ENCODE measurements at places on chromosomes 2 and 18.

- DNase-seq: no peak
Measured at GRCh38 chr2:199480966-199481365, 23.2 kb upstream of the SATB2 start.

GRCh38 chr2:176758426-176758825 lies 454.2 kb upstream of the HNRNPA3 start:
- no peak for DNase-seq

DNA sequence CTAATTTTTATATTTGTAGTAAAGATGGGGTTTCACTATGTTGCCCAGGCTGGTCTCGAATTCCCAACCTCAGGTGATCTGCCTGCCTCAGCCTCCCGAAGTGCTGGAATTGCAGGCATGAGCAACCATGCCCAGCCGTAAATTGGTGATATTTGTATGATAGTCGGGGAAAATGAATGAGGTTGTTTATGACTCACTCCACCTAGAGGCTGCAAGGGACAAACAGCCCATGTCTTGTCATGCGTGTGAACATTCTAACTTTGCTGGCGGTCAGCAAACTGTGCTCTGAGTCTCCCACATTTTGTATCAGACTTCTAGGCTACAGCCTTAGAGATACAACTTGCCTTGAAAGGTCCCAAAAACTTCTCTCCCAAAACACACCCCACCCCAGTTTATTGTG lies 133.5 kb upstream of the DTNA start:
- DNase-seq: no peak

GRCh38 chr2:71716697-71717624 lies 263.6 kb downstream of the DYSF start:
- peak; percentile 59 for DNase-seq

- no peak for DNase-seq
Measured at GRCh38 chr2:217691516-217691915, 311.3 kb downstream of the TNS1 start.

DNA sequence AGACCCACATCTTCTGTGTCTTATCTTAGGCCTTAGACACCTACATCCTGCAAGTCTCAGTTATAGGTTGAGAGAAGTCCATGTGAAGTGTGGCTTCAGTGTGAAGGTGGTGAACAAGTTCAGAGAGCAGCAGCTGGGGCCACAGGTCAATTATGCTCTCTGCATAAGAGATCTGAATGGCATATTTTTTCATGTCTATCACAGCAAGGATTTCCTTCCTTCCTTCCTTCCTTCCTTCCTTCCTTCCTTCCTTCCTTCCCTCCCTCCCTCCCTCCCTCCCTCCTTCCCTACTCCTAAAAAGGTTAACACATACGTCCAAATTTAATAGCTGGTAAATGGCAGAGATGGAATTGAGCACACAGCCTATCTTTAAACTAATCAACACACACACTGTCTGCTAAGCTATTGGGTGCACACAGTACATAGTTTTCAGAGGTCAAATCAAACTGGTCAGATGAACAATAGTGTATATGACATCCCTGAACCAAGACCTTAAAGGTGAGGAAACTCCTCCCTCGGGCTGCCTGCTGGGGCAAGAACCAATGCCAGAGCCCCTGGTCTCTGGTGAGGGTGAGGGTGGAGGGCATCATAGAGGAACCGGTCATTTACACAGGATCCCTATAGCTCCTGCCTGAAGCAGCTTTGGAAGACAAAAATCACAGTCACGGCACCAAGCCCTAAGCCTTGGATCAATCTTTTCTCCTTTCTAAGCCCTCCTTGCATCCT lies 240.9 kb downstream of the ICOS start:
- no peak for DNase-seq

DNA sequence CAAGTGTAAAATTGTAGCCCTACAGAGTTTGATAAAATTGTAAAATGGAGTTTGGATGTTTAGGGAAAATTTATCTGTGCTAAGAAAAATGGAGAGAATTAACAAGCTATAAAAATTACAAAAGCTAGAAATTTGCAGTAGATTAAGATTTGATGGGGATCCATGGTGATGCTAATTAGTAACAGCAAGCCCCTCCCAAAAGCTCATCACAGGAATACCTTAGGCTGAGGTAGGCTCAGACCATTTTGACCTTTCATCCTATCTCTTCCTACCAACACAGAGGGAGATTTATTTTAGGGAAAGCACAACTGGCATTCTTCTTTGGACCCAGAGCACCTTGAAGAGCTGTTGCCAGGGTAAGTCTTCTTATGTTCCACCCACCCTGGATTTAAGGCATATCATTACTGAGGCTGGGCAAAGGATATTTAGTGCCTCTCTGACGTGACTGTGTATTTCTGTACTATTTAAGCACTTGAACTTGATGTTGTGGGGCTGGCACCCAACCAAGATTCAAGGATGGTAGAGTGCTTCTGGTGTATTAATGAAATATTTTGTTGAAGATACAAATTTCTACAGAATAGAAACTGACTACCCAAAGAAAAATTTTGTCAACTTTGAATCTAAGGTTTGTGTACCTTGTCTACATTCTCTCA lies 70.8 kb upstream of the SLC39A10 start:
- DNase-seq: no peak

DNA sequence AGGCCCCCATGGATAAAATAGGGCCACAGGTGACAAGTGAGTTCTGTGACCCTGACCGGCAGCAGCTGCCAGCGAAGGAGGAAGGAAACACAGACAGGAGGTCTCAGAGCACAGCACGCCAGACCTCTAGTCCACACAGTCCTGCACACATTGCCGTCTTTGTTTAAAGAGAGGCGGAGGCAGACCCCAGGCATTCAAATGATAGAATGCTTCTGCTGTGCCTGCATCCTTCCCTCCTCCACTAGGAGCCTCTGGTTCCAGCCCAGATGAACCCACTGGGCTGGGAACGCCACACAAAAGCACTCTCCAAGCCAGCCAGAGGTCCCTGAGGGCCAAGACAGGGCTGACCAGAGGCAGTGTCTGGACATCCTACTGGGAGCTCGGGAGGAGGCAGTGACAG lies 118.7 kb downstream of the KLHL29 start:
- no peak for DNase-seq

- no peak for DNase-seq
Measured at GRCh38 chr2:224666951-224667553, 49.1 kb downstream of the CCDC195 start.

- peak; percentile 42 for DNase-seq
Measured at GRCh38 chr18:41073372-41073954, 881.6 kb upstream of the PIK3C3 start.

DNA sequence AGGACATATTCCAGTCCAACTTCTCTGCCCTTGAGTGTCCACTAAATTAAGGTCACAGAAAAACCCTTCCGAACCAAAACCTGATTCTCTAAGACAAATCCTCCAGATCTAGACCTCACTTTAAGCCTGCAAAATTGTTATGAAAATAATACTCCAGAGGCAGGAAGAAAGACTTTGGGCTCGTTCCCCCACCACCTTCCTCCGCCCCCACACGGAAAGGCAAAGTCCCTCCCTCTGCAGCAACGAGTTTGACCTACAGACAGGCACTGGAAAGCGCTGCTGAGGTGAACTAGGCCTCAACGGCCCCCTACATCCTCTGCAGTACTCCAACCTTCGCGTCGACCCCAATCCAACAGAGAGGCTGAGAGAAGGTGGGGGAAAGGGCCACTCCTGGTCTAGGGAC lies 808 bp downstream of the ATP5MC3 start:
- DNase-seq: no peak

DNA sequence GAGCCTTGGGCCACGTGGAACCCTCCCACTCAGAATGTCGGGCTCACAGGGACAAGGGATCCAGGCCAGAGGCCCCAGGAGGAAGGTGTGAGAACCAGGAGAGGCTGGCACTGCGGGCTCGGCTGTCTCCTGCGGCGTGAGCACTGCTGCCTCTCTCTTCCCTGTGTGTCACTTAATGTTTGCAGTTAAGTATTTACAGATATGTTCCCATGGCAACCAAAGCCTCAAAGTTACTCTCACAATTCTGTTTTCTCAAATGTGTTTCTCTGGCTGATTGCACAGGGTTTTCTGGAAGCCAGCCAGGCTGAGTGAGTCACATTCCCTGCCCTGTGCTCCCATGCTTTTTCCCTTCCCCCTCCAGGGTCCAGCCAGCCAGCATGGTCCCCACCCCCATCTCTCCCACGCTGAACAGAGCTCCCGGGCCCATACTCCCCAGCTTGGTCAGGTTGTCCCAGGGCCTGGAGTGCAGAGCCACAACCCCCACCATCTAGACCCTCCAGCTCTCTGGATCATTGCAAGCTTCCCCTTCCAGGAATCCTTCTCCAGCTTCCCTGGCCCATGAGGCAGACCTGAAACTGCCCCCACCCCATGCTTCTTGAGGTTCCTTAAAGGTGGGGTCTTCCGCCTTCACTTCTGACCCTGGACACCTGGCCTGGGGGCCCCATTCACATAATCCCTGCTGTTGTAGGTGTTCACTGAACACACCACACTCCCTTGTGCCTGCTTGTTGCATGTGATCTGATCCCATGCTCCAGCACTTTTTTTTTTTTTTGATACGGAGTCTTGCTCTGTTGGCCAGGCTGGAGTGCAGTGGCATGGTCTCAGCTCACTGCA lies 265.9 kb downstream of the CELF4 start:
- peak; percentile 55 for DNase-seq

DNA sequence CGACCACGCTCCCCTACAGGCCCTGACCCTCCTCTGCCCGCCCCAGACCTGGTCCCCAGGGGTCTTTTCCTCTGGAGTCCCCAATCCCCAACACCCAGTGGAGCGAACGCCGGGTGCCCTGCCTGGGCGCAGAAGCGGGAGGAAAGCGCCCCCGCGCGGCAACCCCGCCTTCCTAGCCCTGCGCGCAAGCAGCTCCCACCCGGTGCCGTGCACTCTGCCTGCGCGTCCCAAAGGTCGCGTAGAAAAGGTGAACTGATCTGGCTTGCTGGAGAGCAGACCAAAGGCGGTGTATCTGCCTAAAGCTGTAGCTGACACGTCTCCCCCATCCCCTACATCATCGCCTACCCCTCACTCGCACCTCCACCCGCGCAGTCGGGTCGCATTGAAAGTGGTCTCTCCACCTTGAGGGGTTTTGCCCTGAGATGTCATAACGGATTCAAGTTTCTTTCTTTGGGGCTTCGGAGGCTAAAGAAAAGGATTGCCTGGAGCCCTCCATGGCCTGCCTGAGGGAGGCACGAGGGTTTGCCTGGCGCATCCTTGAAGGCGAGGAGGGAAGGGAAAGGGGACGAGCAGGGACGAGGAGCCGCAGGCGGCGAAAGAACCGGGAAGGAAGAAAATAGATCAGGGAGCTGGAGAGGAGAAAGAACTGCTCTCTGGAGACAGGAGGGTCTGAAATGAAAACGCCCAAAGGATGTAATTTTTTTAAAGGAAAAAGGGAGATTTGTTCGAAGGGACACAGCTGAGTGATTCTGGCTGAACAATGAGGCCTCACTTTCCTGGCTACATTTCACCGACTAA lies 5.8 kb downstream of the GAD1 start:
- DNase-seq: no peak

GRCh38 chr2:236180076-236180816 lies 12.1 kb upstream of the GBX2 start:
- no peak for DNase-seq

DNA sequence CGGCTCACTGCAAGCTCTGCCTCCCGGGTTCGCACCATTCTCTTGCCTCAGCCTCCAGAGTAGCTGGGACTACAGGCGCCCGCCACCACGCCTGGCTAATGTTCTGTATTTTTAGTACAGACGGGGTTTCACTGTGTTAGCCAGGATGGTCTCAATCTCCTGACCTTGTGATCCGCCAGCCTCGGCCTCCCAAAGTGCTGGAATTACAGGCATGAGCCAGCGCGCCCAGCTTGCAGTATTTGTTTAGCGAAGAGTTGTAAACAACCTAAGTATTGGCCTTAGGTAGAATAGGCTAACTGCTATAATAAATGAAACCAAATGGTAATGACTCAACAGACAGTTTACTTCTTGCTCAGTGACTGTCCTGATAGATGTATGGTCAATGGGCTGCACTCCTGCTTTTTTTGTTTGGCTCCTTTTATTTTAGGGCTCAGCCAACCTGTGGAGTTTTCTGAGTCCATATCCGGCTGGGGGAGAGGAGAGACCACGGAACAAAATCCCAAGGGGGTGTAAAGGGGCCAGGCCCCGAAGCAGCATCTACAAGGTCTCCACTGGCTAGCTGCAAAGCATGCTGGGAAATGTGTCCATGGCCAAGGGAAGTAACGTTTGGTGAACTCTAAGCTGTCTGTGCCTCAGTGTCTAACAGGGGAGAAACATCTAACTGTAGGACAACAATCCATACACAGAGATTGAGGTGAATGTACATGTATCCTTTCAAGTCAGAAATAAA lies 841.0 kb upstream of the ID2 start:
- DNase-seq: no peak

GRCh38 chr2:96877631-96878092 lies 7.8 kb upstream of the SEMA4C start:
- no peak for DNase-seq

- no peak for DNase-seq
Measured at GRCh38 chr2:67416136-67416535, 19.0 kb downstream of the ETAA1 start.

DNA sequence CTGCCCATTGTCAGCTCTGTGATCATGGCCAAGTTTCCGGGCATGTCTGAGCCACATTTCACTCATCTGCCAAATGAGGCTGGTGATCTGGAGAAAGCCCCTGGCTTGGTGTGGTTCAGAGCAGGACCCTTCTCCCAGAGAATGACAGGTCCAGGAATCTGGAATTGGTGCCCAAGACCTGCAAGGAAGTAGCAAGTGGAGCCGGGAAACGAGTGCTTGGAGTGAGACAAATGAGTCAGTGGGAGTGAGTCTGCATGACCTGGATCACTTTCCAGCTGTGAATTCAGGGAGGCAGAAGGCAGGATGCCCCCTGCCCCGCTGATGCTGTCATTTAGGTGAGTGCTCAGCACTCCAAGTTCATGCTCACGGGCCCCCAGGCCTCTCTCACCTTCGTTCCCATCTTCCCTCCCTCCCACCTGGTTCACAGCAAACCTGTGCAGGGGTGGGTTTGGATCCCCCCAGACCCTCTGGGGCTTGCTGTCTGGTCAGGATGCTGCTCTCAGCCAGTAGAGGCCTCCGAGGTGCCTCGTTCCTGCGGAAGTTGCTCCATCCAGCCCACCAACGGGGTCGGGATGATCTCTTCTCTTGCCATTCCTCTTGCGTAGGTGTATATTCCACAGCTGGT lies 104.4 kb downstream of the INHBB start:
- no peak for DNase-seq

- no peak for DNase-seq
Measured at GRCh38 chr2:44937688-44938240, 3.7 kb upstream of the SIX3 start.

- no peak for DNase-seq
Measured at GRCh38 chr2:128600581-128601297, 282.1 kb upstream of the HS6ST1 start.

GRCh38 chr2:68483011-68483410 lies 15.6 kb downstream of the APLF start:
- DNase-seq: no peak

GRCh38 chr18:6776188-6776587 lies 46.7 kb downstream of the ARHGAP28 start:
- no peak for DNase-seq

DNA sequence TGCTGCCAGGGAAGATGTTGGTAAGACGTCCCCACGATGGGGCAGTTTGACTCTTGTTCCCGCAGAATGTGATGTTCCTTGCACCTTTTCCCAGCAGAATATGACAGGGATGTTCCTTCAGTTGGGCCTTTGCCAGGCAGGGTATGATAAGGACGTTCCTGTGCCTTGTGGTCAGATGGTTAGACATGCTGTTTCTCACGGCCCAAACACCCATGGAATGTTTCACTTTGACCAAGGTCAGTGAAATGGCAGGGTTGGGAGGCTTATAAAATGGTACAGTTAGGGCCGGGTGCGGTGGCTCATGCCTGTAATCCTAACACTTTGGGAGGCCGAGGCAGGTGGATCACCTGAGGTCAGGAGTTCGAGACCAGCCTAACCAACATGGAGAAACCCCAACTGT lies 40.3 kb upstream of the YPEL5 start:
- peak; percentile 48 for DNase-seq

GRCh38 chr2:191582355-191582754 lies 95.6 kb upstream of the NABP1 start:
- DNase-seq: no peak

Measured in HS-27A (cell line).